ENCODE measurements at places on chromosomes 11 and 22.
A peak's percentile ranks its signal among the peaks of the same experiment; 100 is the strongest.

- DNase-seq = no peak
These were observed 21.8 kb upstream of the APOBEC3A start for GRCh38 chr22:38935616-38936015.

DNA sequence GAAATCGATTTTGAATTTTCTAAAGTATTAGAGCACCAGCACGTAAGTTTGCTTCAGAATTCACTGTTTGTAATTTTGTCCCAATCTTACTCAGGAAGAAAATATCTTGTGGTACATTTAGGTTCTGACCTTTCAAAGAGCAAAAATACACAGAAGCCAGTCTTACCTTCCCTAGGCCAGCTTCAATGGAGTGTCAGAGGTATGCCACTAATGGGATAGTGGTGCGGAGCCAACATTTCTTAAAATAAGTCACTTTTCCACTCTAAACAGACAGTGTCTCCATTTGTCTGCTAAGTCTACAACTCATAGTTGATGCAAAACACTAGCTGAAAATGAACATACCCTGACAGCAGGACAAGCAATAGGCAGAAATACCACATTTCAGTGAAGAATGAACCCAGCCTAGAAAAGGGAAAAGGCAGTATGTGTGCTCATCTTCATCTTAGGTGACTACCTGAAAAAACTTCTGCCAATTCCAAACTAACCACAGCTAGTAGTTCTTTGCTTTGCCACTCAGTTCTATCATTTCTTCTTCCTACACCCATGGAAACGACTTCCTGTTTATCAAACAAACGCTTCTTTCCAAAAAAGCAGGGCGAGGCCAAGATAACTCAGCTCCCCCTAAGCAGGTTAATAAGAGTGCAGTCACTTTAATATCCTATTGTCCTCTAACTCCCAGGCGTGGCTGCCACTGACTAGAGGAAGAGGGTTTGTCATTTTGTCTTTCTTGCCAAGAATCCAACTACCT is 94.0 kb upstream of the APOA1 start:
- DNase-seq = peak; percentile 16

DNA sequence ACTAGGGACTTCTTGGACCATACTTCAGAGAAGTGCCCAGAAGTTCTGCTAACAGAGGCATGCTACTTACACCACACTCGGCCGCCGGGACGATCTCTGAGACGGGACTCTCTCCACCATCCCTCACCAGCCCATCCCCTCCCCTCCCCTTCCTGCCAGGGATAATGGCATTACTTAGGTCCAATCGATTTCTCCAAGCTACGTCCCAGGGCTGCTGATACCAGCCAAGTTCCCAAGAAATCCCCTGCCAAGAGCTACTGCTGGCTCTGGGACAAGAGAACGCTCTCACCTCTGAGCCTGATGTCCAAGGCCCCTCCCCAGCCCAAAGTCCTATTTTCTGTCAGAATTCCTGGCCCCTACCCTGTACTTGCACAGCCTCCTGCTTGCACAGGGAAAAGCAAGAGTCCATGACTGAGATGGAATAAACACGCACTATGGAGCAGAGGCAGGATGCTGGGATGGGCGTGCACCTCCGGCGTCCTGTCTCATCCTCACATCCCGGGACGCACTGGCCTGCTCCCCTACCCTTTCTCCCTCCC is 42.7 kb downstream of the GDPD5 start:
- no peak for DNase-seq

DNA sequence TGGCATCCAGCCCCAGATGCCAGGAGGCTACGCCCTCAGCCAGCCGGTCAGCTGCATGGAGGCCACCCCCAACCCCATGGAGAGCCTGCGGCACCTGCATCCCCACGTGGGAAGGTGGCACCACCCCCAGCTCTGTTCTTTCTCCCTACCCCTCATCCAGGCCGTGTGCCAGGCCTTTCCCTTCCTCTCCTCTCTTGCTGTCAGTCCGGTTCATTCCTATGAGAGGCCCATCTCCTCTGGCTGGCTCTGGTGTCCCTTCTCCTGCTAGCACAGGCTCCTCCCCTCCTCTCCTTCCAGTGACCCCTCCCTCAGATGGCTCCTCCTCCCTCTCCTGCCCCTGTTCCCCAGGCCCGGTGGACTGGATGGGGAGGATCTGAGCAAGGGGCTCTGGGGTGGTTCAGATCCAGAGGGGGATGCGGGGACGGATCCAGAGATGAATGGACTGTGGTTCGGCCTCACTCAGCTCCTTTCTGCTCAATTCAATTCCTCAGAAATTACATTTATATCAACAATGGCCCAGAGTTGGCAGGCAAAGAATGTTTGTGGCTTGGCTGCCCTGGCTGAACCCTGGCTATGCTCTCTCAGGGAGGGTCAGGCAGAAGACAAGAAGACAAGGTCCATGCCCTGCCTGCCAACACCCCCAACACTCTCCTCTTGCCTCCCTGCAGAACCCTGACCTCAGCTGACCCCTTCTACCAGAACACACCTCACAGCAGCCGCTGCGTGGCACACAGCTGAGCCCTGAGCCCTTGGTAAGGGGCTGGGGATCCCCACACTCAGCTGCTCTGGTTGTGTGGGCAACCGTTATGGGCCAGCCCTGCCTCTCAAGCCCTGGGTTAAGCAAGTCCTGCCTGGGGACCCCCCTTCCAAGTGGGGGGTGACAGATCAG is 18.5 kb upstream of the LRRC10B start:
- peak; percentile 92 for DNase-seq

GRCh38 chr22:46171940-46172339 is 21.6 kb downstream of the PPARA start:
- no peak for DNase-seq

DNA sequence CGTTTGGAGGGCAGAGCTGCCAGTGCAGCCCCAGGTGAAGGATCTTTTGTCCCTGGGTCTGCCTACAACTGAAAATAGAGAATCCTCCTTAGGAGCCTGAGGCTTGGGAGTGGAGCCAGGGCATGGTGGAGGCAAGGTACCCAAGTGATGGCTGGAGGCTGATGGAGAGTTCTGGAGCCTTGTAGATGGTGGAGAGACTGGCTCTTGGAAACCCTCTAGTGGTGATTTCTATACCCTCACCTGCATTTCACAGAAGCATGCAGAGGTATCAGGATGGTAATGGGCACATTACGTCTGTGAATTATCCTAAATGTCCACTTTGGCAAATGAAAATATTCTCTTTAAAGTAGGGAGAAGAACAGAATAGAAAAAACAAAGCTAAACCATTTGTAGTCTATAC is 44.4 kb downstream of the INSC start:
- DNase-seq = peak; percentile 59

GRCh38 chr11:131454490-131454889 is 84.1 kb downstream of the NTM start:
- DNase-seq = no peak

DNA sequence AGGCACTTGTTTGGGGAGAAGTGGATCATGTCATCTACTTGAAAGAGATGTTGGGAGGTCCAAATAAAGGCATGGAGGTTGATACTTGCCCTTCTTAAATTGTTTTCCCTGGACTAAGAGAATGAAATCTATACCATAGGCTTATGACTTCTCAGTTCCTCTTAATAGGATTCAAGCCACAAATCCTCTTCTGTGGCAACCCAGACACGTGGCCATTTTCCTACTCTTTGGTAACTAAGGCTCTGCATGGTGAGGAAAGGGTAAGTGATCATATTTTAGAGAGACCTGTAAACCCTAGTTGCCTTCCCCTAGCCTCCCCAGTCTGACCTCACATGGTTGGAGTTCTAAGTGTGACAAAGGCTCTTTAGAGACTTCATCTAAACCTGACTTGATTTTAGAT is 72.9 kb upstream of the CD44 start:
- no peak for DNase-seq

GRCh38 chr11:100273066-100273815 is 413.8 kb upstream of the ARHGAP42 start:
- DNase-seq = no peak

GRCh38 chr11:134942681-134943080 is 530.6 kb upstream of the B3GAT1 start:
- DNase-seq = no peak

Data from DMS53 (cell line).